ENCODE measurements at places on chromosomes 6 and 20. TPM values are rescaled to one million over a fixed set of nuclear protein-coding genes. Genes with fewer than 3 reads are reported as not detected.

SLC13A3 gene
- not detected for total RNA-seq

RAB44 gene
- total RNA-seq: 0.07 TPM

SLCO4A1 gene
- 58.0 TPM for total RNA-seq

MAP3K5 gene
- 24.0 TPM for total RNA-seq

SLC22A2 gene
- not detected for total RNA-seq

ECHDC1 gene
- 46.5 TPM for total RNA-seq

MACROD2 gene
- not detected for total RNA-seq

BMP7 gene
- total RNA-seq: not detected

LY86 gene
- 4.6 TPM for total RNA-seq

NMBR gene
- total RNA-seq: not detected

KIF16B gene
- total RNA-seq: 7.9 TPM

RALY gene
- total RNA-seq: 190 TPM

PDRG1 gene
- 15.4 TPM for total RNA-seq

SCUBE3 gene
- total RNA-seq: not detected

PRDM13 gene
- not detected for total RNA-seq

NR2E1 gene
- not detected for total RNA-seq
